ENCODE measurements at places on chromosomes 2 and 18.

DNA sequence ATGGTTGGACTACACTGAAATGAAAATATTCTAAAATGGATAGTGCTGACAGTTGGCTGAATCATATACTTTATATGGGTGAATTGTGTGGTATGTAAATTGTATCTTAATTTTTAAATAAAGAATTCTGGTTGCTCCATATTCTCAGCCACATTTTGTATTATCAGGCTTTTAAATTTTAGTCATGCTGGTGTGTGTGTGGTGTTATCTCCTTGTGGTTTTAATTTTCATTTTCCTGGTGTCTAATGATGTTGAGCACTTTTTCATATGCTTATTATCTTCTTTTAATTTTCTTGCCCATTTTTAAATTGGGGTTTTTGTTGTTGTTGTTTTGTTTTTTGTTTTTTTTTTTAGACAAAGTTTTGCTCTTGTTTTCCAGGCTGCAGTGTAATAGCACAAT lies 3.8 kb upstream of the HIBCH start:
- DNase-seq: no peak

DNA sequence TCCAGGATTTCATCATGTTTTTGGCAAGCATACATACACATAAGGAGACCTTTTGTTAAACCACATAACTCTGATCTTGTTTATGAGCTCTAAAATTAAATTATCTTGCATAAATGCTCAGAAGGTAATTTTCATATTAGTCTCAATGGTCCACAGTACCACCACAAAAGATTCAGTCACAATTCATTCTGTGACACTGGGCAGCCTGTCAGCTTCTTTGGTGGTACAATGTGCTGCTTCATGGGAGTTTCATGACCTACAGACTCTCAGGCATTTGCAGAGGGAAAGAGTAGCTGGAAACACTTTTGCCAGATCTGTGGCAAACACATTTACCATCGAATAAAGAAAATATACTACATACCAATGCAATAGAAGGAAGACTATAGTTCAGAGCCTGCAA lies 51.3 kb upstream of the ZNF397 start:
- no peak for DNase-seq

DNA sequence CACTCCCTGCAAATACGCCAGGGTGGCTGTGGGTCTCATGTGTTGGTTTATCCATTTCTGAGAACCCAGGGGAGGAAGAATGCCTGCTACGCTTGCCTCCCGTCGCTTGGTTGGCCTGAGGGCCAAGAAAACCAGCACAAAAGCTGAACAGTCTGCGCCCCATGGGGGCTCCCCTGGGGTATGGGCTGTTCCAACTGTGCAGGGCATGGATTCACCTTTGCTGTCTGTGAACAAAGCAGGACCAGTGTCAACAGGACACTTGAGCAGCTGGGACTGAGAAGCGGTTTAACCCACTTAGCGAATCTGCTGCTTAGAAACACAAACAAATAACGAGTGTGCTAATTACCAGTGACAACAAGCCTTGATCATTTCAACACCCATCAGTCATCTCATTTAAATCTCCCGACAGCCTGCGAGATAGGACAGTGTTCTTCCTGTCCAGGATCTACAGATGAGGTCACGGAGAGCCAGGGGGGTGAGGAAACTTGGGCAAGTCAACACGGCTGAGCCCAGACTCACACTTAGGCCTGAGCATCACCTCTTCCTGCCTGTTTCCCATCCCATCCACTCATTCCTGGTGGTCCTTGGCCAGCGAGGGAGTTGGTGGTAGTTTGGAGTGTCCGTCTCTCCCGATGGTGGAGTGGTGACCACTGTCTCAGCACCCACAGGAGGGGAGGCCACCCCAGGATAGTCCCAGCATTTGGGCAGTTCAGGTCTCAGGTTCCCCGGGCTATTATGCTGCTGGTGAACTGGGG lies 111.6 kb upstream of the HAAO start:
- DNase-seq: no peak

GRCh38 chr2:234218266-234219045 lies 168.0 kb downstream of the SPP2 start:
- no peak for DNase-seq

- DNase-seq: no peak
These were observed 197.1 kb downstream of the SMAD7 start for GRCh38 chr18:48753691-48754090.

DNA sequence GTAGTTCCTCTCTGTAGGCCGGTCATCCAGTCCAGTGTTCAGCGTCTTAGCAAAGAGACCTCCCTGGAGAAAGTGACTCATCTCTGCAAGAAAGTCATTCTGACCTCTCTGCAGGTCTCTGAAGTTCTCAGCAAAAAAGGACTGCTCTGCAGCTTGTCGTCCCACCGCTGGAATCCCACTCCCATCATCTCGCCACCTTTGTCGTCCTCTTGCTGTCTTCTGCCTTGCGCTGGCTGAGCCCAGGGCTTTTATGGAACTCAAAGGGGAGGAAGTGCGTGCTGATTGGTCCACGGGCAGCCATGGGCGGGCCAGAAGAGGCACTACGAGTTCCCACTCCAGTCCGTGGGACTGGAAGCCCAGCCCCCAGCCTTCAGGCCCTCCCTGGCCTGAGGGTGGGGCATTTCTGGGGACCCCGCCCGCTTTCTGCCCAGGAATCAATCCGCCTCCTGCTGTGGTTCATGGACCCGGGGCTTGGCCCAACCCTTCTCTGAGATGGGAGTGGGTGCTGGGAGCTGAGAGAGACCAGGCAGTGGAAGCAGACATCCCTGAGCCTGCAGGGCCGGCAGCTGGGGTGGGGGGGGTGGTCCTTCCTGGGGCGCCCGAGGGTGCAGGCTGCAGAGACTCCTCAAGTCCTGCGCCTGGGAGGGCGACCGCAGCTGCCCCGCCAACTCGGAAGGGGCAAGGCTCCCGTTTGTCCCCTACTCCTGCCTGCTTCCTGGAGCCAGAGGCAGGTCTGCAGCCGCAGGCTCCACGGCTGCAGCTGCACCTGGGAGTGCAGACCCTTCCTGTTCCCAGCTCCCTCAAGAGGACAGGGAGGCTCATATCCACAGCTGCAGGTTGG lies 660.7 kb upstream of the RAB6C start:
- DNase-seq: no peak

DNA sequence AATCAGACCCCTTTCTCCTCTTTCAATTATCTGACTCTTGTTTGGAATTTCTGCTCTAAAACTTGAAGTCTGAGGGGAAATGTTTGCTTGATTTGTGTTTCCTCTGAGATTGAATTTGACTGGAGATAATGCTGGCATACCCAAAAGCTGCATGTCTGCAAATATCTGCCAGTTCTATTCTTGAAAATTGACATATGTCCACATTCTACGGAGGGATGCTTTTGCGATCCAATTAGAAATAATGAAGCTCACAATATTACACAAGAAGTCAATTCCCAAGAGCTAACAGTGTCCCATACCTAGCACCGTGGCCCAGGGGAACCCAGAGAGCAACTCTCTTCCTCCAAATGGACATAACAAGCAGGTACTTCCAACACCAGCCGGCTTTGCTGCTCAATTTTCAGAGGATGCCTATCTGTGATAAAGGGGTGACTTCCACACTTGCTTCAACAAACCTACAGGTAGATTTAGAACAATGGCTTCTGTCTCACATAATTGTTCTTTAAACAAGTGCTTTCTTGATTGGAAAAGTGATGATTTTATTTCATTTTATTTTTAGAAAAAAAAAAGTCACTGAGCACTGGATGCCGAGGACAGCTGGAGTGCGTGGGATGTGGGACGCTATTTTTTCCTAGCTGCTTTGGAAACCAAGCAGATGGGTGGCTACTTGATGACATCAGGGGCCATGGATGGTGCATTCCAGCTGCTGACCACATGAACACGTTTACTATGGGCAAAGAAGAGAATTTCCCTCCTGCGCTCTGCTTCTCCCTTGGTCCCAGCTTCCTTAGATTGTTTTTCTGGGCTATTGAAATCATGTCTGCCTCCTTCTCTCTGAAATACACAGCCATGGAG lies 488.9 kb downstream of the RNF144A start:
- DNase-seq: no peak

GRCh38 chr2:121955872-121956271 lies 200.4 kb downstream of the TSN start:
- DNase-seq: no peak

GRCh38 chr2:20985062-20985461 lies 58.8 kb downstream of the APOB start:
- no peak for DNase-seq

DNA sequence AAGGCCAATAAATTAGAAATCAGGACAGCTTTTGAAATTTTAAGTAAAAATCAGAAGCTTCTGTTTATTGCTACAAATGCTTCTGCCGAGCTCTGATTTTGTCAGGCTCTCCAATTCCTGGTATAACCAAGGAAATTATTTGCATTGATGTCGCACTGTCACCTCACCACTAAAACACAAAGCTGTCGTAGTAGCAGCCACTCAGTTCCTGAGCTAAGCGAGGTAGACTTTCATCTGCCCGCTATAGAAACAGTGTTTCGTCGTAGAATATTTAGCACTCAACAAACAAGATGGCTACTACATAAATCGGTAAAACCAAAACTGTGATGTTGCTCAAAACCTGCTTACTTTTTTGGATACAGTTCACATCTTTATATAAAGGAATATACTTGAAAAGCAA lies 141.3 kb upstream of the FOSL2 start:
- no peak for DNase-seq

DNA sequence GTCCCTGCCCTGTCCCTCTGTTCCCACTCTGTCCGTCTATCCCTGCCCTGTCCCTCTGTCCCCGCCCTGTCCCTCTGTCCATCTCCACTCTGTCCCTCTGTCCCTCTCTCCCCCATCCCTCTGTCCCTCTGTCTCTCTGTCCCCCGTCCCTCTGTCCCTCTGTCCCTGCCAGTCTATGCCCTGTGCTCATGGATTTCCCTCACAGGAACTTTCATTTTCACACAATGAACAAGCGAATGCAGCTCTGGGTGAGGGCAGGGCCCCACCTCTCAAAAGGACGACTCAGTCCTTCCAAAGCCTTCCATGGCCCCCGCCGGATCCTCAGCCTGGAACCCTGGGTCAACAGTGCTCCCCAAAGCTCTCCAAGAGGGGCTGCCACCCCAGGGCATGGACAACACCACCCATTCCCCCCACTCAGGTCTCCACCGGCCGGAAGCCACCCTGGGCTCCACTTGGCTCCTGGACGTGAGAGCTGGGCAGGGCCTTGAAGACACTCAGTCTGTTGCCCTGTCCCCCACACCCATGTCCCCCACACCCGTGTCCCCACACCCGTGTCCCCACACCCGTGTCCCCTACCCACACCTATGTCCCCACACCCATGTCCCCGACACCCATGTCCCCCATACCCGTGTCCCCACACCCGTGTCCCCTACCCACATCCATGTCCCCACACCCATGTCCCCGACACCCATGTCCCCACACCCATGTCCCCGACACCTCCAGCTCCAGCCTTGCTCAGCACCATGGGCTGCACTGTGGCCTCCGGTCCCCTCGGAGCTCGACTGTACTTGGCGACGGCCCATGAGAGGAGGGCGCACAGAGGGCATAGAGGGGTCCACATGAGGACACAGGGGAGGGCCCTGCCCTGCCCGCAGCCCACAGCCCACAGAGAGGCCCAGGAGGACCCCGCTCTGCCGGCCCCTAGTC lies 156.0 kb downstream of the PXDN start:
- no peak for DNase-seq

- DNase-seq: no peak
These were observed 155.0 kb downstream of the SETBP1 start for GRCh38 chr18:44835703-44836102.

GRCh38 chr2:120204945-120205670 lies 18.1 kb downstream of the TMEM185B start:
- DNase-seq: no peak

DNA sequence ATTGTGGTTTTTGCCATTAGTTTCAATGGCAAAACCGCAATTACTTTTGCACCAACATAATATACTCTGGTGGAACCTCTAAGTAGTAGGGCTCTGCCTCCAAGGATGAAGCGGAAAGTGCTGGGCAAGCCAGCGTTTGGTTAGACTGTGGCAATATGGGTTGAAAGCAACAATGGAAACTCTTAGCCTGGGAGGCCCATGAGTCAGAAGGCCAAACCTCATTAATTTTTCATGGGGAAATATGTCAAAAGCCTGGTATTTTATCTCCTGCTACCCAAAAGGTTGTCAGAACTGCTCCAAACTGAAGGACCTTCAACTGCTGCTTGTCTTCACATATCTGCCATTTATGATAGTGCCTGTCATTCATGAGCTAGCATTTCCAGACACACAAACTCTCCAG lies 179.1 kb upstream of the CYP26B1 start:
- DNase-seq: no peak

DNA sequence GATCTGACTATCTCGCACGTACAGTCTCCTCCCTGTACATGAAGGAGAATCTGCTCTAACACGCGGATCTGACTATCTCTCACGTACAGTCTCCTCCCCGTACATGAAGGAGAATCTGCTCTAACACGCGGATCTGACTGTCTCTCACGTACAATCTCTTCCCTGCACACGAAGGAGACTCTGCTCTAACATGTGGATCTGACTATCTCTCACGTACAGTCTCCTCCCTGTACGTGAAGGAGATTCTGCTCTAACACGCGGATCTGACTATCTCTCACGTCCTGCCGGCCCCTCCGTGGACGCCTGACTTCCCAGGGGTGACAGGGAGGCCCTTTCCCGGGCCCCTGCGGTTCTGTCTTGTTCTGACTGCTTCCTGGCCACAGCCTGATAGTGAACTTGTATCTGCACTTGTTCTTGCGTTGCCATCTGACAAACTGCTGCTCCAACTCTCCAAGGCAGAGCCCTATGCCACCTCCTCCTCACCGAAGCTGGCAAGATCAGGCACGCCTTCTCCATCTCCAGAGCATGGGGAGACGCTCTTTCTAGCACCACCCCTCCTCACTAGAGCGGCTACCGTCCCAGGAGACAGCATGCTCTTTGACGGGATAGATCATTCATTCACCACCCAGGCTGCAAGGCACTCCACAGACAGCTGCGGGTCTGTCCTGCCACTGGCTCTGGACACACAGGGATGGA lies 238.6 kb downstream of the TWIST2 start:
- no peak for DNase-seq

DNA sequence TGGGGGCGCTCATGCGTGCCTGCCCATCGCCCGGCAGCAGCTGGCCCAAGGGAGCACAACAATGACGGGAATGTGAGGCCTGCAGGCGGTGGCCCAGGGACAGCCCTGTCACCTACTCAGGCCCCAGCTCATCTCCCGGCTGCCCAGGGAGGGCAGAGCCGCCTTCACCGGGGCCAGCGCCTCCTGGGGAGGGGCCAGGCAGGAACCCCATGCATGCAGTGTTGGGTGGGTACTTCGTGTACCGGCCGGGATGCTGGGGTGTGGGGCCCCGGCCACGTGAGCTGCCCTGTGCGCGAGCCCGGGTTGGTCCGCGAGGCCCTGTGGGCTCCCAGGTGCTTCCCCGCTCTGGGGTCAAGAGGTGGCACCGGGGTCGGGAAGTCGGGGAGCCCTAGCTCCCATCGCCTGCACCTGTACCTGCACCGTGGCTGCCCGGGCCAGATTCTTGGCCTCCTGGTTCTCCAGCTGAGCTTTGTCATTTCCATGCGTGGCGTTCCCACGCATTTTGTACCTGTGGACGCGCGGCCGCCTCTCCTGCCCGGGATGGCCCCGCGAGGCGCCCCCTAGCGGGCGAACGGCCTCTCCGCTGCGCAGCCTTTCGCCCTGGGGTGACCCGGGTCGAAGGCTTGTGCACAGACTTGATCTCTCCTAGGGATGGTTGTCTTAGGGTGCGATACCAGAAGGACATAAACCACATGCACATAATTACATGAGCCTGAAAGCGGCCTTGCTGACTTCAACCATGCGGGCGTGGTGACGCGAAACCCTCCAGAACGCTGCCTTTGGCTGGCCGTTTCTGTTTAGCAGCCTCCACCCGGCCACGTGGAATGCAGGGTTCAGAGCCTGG lies 950 bp downstream of the KLHL30 start:
- DNase-seq: no peak

- DNase-seq: no peak
These were observed 222.6 kb downstream of the MREG start for GRCh38 chr2:215790523-215791421.
